ENCODE measurements at places on chromosomes 13 and 19. TPM values are rescaled to one million over a fixed set of nuclear protein-coding genes. Genes with fewer than 3 reads are reported as not detected.

TBXA2R gene
- total RNA-seq: 7.7 TPM

DNA sequence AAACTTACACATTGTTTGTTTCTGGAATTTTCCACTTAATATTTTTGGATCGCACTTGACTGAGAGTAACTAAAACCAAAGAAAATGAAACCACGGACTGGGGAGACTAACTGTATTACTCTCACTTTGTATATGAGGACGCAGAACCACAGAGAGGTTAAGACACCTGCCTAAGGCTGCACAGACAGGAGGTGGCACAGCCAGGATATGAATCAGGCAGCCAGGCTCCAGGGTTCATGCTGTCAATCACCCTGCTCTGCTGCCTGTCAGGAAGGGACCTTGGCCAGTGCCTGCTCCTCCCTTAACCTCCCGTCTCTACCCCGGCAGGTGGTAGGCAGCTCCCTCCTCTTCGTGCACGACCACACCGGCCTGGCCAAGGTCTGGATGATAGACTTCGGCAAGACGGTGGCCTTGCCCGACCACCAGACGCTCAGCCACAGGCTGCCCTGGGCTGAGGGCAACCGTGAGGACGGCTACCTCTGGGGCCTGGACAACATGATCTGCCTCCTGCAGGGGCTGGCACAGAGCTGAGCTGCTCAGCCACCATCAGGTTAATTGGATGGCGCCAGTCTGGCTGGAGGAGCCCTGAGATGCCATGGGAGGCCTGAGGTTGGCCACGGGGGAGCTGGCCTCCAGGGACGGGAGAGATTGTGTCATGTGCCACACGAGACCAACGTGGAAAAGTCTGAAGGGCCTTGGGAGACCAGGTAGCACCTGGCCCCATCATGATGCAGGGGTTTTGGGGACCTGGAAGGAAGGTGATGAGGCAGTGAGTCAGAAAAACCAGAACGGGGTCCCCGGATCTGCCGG lies 11.0 kb downstream of the ACTMAP start:
- peak; percentile 22 for DNase-seq

DNA sequence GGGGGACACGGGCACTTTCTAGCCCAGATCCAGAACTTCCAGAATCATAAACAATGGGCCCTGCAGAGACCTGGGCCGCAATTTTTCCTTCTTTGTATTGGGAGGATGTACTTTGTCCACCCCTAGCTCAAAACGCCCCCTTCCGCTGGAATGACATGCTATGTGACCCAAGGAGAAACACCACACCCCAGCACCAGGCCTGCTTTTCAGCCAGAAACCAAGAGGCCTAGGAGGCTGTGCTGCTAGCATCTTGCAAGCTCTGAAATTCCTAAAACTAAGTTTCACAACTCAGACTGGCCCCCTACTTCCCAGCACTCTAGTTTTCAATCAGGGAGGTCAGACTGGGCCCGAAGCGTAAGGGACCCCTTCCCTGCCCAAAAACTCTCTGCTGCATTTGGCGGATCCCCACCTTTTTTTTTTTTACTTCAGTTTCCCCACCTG lies 538 bp downstream of the LSM4 start:
- DNase-seq: peak; percentile 30

GRCh38 chr13:46211116-46211482 lies 629 bp upstream of the LRRC63 start:
- DNase-seq: no peak

Data from G401 (cell line).